ENCODE measurements at places on chromosomes 16 and 17. TPM values are rescaled to one million over a fixed set of nuclear protein-coding genes. Genes with fewer than 3 reads are reported as not detected.

ASPHD1 gene
- total RNA-seq: 3.8 TPM

DNA sequence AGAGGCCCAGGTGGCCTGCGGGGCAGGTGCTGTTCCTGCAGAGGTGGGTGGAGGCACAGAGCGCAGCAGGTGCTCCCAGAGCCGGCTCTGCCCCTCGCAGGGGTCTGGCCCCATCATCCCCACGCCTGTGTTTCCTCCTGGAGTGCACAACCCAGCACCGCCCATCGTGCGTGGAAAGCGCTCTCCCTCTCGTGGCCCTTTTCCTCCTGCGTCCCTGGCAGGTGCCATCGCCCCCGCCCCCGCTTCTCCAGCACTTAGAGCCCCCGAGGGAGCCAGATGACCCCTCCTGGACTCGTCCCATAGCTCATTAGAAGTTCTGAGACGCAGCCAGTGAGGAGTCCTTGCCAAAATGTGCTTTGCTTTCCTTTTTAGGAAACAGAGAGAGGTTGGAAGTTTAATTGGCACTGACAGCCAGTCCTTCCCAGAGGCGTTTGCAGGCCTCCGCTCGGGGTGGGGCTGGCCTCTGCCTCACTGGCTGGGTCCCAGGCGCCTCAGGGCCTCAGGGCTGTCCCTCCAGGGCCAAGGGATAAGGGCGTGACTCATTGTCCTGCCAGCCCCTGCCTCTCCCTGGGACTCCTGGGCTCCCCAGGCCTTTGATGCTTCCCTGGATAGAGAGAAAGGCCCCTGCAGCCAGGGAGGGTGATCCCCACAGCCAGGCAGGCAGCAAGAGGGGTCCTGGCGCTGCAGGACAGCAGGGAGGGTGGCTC is 32.2 kb upstream of the CHMP6 start:
- no peak for DNase-seq

CES1 gene
- not detected for total RNA-seq

ESRP2 gene
- total RNA-seq: 88.6 TPM

GRCh38 chr16:592518-593306 is 2.8 kb downstream of the RAB40C start:
- no peak for DNase-seq

DNA sequence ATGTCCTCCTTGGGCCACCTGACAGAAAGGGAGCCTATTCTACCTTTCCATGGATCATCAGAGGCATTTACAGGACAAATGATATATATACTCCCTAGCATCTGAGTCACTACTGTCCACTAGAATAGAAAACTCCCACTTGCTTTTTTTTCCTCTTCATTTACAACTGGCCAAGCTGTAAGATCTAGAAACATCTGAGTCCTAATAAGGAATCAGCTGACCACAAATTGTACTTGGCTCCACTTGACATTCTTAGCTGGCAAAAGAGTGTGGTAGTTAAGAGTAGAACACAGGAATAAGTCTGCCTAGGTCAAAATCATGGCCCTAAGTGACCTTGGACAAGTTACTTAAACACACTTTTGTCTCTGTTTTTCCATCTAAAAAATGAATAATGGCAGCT is 5.2 kb downstream of the RUSF1 start:
- no peak for DNase-seq

DNA sequence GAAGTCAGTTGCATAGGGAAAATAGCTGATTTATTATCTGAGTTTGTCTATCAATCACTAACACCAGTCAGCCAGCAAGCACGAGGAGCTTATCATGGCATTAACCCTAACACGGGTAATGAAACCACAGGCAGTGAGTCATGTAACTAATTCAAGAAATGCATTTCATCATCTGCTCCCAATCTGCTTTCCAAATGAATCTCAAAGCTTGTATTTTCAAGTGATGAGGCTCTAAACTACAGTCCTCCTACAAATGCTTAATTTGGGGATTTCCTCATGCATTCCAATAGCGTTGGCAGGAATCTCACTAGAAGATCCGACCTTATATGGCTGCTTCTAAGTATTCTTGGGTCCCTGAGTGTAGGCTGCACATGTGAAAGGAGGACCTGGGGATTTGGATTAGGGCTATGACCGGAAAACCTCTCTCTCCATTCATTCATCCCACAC is 118.4 kb upstream of the HSBP1 start:
- DNase-seq: no peak

DNA sequence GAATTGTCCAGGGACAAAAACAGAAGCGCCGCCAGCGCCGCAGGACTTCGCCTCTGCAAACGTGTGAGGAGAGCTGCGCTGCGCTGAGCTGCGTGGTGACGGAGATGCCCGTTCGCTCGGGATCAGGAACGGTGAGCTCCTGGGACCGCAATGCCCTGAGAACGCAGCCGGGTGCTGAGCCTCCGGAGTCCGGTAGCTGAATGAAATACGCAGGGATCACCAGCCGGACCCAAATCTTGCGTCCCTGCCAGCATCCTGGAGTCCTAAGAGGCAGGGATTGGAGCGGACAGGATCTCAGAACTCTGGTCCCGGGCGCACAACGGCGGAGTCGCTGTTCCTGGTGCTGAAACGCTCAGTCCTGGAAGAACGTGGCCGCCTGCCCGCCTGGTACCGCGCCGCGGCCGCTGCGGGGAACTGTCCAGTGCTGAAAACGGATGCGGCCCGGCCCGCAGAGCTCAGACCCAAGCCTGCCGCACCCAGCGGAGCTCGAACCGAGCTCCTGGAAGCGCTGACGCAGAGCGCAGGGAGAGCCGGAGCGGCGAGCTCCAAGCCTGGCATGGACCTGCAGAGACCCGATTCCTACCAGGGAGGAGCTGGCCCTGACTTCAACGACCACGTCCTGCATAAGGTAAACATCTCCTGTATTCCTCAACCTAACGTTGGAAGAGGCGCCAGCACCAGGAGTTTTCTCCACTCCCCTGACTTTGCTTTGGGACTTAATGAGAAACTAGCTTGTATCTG is 41.5 kb downstream of the CD300LF start:
- DNase-seq: peak; percentile 95

ABCA9 gene
- total RNA-seq: 0.14 TPM

- DNase-seq: no peak
Observed at GRCh38 chr16:14015948-14016347, 55.2 kb upstream of the MRTFB start.

NPIPA5 gene
- 8.5 TPM for total RNA-seq

NAGS gene
- 0.89 TPM for total RNA-seq

DNA sequence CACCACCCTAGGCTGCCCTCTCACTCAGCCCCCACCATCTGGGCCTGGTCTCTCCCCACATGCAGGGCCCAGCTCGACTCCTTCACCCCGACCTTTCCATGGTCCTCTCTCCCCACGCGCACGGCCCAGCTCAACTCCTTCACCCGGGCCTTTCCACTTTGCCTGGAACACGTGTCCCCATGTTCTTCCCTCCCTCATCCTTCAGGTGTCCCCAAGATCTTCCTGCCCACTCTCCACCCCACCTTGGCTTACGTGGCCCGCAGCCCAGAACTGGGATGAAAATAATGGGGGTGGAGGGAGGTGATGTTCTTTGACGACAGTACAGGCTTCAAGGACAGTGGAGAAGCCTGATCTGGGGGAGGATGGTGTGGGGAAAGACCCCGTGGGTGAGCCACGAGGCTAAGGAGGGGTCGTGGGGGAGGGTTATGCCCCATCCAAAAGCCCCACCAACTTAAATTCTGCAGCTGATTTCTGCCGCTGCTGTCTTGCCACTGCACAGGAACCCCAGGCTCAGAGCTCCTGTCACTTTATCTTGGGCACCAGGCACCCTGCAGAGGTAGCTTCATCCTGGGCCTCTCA is 9.9 kb upstream of the MEAK7 start:
- no peak for DNase-seq

PIRT gene
- not detected for total RNA-seq

GRCh38 chr17:33370401-33370800 is 77.3 kb upstream of the ASIC2 start:
- no peak for DNase-seq

SLC16A13 gene
- 19.6 TPM for total RNA-seq

C17orf78 gene
- not detected for total RNA-seq

DNA sequence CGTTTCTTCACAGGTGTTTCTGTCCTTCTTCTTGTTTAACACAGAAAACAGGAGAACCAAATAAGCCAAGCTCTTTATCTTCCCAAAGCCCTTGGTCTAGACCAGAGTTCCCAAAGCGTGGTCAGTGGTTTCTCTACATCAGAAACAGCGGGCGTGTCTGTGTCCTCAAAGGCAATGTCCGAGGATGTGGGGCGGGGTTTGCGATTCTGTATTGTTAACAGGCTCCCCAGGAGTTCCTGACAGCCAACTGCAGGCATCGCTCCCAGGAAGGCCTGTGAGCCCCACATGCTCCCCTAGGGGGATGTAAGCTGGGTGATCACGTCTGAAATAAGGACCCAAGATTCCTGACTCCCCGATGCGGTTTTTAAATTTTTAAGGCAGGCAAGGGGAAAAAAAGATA is 28.4 kb upstream of the SLC25A19 start:
- DNase-seq: no peak

NHLRC4 gene
- 0.51 TPM for total RNA-seq

GRCh38 chr16:50574745-50575136 is 26.5 kb downstream of the NKD1 start:
- no peak for DNase-seq

SCO1 gene
- total RNA-seq: 29.0 TPM

NT5M gene
- total RNA-seq: 2.4 TPM

Measured in progenitor cell of endocrine pancreas (in vitro differentiated cells).